ENCODE measurements at places on chromosomes 6 and 20.

DNA sequence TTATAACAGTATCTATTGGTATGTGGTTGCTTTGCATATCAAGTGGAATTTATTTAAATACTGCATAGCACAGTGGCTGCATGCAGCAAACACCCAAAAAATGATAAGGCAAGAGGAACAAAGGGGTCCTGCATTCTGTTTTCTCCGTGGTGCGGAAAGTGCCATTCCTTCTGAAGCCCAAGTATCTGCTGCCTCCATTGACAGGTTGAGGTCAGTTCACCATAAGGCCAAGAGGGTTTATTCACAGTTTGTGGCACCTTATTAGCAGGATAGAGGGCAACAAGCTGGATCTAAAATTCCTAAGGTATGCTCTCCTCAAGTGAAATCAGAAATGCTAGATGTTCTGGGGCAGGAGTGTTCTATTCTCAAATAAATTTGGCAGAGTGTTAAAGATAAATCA lies 9.3 kb downstream of the CARMIL1 start:
- DNase-seq: no peak

DNA sequence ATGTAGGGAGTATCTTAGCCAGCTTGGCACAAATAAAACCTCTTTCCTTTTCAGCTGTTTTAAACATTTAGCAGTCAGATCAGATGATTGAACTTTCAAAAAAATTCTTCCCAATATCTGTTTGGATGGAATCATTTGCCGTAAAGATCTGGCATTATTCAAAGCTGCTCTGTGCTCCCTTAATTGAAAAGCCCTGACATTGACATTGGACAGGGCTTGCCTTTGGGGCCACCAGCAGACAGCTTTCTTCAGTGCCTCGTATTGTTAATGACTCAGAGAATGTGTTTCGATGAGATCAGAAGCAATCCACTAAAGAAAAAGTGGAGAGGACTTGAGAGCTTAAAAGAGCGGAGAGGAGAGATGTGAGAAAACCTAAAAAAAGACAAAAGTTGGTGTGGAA lies 343.5 kb downstream of the NRN1 start:
- DNase-seq: no peak

DNA sequence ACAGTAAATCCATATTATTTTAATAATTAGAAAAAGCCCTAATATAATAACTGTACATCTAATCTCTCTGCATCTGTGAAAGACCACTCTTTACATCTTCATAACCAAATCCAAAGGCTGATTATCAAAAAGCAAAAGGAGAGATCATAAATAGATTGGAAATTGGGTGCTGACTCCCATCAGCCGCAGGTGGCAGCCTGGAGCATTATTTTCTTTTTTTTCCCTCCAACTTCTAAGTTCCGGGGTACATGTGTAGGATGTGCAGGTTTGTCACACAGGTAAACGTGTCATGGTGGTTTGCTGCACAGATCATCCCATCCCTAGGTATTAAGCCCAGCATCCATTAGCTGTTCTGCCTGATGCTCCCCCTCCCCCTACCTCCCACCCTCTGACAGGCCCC lies 30.5 kb downstream of the LRP11 start:
- DNase-seq: no peak

- DNase-seq: no peak
Observed at GRCh38 chr6:11196511-11197174, 35.8 kb downstream of the NEDD9 start.

DNA sequence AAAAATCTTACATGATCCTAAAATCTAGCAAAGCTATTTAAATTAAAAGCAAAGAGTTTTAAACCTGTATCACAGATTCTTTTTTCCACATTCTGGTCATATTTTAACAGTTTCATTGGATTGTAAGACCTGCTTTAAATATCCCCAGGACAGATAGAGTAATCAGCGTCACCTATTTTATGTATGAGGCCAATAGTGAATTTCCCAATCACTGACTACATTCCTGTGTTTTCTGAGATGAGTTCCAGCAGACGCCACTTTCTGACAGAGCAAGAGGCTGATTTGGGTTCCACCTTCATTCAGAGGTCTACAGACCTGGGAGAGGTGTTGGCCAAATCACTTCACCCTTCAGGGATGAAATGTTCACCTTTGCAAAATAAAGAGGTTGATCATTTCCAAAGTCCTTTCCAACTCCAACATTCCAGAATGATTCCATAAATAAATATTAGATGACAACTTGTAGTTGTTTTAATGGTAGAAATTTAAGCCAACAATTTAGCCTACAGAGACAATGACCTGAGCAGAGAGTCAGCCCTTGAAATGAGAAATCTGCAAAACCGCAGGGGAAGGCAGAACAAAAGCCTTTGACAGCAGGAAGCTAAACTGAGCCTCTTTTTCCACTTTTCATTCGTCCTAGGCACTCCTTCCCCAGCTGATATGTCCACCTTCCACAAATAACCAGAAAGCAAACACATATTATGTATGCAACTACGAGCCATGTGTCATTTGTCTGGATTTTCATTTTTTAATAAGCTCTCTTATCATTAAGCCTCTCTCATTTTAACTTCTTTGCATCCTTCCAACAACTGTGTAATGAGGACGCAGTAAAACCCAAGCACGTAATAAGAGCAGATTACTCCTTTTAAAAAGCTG lies 105.2 kb downstream of the TFAP2A start:
- DNase-seq: no peak

DNA sequence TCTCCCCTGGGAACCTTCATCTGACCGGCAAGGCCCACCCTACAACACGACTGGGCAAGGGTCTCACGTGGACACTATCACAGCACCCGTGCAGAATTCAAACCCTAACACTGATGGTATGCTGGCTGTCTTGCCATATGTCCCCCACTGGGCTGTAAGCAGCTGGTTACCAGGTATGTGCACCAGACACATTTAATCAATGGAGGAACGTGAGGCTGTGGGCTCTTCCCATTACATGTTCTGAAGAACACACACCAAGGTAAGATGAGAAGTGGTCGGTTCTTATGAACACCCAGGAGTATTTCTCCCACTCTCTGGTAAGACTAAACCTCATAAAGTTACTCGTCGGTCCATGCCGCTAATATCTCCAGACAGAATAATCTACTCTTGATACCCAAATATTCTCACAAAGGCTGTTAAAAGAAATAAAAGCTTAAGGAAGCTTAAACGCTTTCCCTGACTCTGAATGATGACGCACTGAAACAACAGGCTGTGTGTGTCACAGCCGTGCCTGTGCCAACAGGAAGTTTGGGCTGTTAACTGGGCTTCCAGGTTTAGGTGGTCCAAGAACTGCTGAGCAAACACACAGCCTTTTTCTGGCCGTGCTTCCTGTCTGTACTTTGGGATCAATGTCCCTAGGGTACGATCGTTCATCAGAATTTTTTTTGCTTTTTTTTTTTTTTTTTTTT lies 75.3 kb downstream of the SLC23A2 start:
- no peak for DNase-seq

DNA sequence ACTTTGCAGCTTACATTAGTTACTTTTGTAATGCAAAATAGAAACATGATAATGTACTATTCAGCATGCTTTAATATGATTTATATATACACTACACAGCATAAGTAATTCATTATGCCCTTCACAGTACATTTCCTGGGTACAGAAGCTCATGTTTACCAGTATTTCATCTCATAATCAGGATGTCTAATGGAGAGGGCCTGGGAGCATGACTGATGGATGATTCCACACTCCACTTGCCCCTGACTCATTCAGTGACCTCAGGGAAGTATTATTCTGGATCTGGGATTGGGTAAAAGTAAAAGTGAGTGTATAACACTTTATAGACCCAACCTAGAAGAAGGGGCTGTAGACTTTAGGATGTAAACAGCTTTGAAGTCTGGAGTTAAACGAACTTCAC lies 31.4 kb upstream of the BACH2 start:
- no peak for DNase-seq

DNA sequence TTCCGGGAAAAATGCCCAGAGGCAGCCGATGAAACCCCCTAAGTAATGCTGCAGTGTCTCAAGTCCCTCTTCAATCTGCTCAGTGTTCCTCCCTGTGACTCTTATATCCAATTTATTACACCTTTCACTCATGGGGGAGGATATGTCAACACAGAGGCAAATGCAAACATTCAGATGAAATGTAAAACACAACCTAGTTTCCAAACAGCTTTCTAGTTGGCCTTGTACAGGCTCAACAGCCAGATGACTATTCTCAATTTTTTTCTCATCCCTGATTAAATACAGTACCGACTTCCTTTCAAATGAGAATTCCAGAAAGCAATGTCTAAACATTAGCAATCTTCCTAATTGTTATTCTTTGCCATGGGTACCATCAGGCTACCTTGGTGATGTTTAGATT lies 65.0 kb downstream of the BLOC1S5 start:
- DNase-seq: no peak

DNA sequence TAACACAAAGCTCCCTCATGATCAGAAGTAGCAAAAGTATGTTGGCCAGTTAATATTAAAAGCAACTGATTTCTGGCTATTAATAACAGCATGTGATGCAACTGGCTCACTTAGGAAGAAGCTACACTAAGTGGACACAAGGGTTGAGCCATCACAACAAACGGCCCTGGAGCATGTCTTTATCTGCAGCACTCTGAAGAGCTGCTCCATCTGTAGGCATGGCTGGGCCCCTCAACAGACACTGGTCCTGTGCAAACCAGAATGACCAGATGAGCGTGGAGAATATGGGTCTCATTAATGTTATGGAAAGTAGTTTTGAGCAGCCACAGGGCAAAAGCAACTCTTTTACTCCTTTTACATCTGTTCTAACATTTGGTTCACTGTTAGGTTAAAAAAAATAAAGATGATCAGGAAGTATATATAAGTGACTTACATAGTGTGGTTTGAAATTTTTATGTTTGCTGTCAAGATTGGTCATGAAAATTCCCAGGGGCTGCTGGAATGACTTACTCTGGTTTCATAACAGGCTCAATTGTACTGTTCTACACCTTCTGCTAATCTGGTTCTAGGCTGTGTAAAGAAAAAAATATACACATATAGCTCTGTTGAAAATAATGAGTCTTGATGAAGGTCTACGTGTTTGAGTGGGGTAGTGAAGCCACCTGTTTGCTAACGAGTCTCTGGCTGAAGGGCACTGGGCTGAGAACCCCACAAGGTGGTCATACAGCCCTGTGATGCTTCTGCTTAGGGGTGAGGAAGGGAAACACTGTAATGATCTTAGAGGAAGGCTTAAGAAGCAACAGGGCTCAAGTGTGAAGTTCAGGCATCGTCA lies 58.1 kb downstream of the INSM1 start:
- no peak for DNase-seq

DNA sequence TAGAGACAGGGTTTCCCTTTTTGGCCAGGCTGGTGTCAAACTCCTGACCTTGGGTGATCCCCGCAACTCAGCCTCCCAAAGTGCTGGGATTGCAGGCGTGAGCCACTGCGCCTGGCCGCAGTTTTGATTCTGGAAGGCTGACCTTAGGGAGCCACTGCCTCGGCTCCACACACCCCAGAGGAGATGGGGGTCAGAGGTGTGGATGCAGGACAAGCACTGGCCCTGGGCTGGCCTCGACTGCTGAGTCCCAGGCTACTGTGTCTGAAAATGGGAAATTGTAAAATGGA lies 1.5 kb downstream of the ZBP1 start:
- no peak for DNase-seq

GRCh38 chr6:142712231-142712630 lies 232.7 kb downstream of the HIVEP2 start:
- DNase-seq: no peak

GRCh38 chr6:38057994-38058393 lies 238.5 kb downstream of the ZFAND3 start:
- DNase-seq: no peak

DNA sequence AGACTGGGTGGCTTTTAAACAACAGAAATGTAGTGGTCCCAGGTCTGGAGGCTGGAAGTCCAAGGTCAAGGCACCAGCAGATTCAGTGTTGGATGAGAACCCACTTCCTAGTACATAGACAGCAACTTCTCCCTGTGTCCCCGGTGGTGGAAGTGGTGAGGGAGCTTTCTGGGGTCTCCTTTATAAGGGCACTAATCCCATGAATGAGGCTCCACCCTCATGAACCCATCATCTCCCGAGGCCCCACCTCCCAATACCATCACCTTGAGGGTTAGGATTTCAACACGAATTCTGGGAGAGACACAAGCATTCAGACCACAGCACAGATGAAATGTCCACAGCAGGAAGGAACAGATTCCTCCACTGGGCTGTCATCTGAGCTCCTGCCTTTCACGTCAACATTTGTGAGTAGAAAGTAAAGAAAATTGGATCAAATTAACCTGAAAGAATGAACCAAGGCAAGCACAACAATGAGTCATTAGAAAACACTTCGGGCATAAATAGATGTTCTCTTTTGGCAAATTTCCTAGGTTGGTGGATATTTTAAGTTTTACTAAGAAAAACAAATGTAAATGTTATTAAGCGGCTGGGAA lies 130.7 kb downstream of the RNASET2 start:
- DNase-seq: no peak

- no peak for DNase-seq
Observed at GRCh38 chr20:47543006-47543431, 41.3 kb downstream of the NCOA3 start.

DNA sequence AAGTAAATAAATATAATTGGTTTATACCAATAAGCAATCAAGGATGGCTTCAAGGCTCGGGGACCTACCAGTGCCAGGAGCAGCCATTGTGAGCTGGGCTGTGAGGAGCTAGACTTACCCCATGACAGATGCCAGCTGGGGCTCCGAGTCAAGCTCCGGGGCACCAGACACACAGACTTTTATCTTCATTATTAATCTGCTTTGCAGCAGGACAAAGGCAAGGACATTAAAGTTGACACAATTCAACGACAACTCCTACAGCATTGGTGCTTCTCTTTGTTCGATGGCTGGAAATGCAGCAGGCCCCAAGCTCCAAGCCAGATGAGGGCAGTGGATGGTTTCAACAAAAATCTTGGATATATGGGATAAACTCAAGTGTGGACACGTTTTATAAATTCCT lies 68.3 kb downstream of the CD24 start:
- no peak for DNase-seq

DNA sequence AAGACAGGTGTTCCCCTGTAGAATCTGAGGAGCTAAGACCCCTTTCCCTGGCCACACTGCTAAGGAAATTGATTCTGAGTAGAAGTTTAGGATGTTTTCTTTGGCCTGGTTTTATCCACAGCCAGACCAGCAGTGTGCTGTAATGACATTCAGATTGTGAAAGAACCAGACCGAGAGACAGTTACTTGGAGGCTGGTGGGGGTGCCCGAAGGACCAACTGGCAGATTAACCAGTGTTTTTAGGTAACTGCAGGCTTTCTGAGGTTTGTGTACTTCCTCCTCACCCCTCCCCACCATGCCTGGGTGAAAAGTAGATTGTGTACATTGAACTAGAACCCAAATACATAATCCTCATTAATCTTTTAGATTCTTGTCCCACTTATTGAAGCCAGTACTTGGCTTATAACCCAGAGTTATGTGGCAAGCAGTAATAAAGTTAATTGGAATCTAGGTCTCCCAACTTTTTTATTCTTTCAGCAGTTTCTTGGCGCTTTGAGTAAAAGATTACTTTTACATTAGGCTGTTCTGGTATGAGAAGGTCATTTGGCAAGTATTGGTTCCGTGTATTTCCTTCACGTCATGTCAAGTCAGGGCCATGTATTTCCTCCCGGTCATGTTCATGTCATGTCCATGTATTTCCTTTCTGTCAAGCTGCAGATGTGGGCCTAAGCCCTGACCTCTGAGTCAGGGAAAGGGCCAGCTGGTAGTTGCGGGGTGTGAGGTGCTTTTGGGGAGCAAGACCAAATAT lies 93.7 kb downstream of the TCP11 start:
- DNase-seq: no peak

GRCh38 chr20:18223409-18223808 lies 64.9 kb upstream of the ZNF133 start:
- DNase-seq: no peak

- no peak for DNase-seq
Observed at GRCh38 chr20:51412951-51413481, 129.5 kb downstream of the NFATC2 start.

- DNase-seq: no peak
Observed at GRCh38 chr6:14273191-14273590, 155.6 kb downstream of the CD83 start.
